SK-N-SH (cell line): ENCODE measurements at places on chromosomes 7 and 10.
A peak's percentile ranks its signal among the peaks of the same experiment; 100 is the strongest.

DNA sequence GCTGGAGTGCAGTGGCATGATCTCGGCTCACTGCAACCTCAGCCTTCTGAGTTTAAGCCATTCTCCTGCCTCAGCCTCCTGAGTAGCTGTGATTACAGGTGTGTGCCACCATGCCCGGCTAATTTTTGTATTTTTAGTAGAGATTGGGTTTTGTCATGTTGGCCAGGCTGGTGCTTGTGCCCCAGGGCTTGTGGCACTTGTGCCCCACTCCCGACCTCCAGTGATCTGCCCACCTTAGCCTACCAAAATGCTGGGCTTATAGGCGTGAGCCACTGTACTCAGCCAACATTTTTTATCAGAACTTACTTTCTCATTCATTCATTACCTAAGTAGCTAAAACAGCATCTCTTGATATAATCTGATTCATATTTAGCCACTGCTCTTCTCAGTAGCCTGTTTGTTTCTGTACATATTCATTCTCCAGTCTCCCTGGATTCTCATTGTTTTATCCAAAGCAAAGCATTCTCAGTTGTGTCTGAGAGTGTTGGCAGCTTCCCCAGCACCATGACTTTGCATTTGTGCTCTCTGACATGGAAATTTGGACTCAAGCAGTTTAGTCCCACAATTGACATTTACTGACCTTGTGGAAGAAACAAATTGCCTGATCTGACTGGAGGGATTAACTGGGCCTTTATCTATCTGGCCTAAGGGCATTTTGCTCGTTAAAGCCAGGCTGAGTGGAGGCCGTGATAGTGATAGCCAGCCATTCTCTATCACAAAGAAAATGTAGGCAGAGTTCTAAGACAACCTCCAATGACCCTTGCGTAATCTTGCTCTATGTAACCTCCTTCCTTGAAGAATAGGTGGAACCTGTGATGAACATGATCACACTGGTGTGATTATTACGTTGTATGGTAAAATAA, 44.9 kb downstream of the AKR1B15 start:
- peak; percentile 10 for DNase-seq

GRCh38 chr7:158952776-158953175, 96.4 kb downstream of the DYNC2I1 start:
- no peak for DNase-seq

- DNase-seq = no peak
Observed at GRCh38 chr10:77927402-77928246, 1.1 kb upstream of the DLG5 start.

- DNase-seq = no peak
Observed at GRCh38 chr10:28248092-28248491, 54.8 kb downstream of the MPP7 start.
